ENCODE measurements at places on chromosomes 1 and 21. TPM values are rescaled to one million over a fixed set of nuclear protein-coding genes. Genes with fewer than 3 reads are reported as not detected.

Gene CADM3
- total RNA-seq, result not detected

DNA sequence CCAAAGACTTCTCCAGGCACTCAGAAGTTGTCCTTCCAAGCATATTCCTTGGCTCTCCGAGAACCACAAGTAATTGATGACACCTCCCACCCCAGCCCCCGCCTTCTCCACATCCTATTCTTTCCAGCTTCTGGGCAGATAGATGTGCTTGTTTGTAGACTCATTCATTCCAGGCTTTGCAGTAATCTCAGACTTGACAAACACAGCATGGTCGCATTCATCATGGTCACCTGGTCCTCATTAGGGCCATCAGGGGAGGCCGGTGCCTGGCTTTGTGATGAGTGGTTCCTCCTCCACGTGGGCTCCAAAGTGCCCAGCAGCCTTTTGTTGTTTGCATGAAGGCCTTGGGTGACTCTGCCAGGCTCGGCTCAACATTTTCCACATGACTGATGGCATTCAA, 28.5 kb upstream of the KCNE2 start:
- DNase-seq, result no peak

Gene MYCL
- 0.72 TPM for total RNA-seq

Gene SPRR5
- total RNA-seq, result not detected

Gene FAAH
- not detected for total RNA-seq

Gene PHC2
- 43.3 TPM for total RNA-seq

DNA sequence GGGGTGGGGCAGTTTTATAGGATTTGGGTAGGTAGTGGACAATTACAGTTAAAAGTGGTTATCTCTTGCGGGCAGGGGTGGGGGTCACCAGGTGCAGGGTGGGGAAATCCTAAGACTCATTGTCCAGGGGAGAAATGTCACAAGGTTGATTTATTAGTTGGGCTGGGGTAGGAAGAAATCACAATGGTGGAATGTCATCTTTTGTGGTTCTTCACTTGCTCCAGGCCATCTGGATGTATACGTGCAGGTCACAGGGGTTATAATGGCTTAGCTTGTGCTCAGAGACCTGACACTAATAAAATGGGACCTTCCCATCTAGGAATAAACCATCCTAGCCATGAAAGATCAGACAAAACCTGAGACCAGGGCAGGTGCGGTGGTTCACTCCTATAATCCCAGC, 11.5 kb downstream of the TEX46 start:
- DNase-seq, result no peak

Gene EPHB2
- total RNA-seq, result 54.7 TPM

Gene OR10J4
- not detected for total RNA-seq

DNA sequence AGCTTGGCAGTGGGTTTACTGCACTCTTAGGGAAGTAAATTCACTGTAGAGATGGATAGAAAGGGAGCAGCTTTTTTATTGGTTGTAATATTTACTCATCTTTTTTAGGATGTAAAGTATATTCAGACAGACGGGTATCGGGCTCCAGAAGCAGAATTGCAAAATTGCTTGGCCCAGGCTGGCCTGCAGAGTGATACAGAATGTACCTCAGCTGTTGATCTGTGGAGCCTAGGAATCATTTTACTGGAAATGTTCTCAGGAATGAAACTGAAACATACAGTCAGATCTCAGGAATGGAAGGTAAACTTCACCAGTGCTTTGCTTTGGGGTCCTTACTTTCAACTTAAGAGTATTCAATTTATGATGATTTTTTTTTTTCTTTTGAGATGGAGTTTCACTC, 3.2 kb downstream of the UHMK1 start:
- DNase-seq, result peak; percentile 36

GRCh38 chr1:248841702-248842395, 3.8 kb downstream of the ZNF672 start:
- peak; percentile 65 for DNase-seq

DNA sequence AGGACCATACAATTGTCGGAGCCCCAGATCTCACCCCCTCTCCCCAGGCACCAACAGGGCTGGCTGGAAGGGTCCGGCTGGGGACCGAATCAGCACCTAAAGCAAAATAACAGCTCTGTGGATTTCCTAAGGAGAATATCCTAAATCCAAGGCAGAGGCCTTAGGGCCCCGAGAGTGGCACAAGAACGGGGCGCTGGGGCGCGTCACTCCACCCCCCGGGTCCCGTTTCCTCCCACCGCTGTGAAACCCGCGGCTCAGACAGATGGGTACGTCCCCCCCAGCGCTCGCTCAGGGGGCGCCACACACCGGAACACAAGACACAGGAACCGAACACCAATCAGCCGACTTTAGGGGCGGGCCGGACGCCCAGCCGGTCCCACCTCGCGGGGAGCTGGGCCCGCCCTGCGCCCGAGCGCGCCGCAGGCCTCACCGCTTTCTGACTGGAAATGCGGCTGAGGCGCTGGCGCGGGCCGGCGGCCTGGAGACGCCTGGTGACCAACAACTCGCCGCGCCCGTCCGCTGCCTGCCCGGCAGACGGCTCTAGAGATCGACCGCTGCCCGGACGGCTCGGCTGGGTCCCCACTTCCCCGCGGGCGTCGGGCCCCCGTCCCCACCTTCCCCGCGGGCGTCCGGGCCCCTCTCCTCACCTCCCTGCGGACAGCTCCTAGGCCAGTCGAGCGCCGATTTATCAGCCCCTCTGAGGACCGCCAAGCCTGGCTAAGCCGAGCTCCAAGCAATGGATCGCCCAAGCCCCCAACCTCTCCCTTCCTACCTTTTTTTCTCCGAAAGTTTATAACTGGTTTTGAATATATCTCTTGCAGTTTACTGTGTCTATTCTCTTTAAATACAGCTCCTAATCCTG, at the start of gene HFM1:
TSS of gene HFM1 (minus strand) at position 687 of the 862 bp plus-strand sequence. CDS start 3,755 bp downstream, outside the sequence.
- peak; percentile 69 for DNase-seq

DNA sequence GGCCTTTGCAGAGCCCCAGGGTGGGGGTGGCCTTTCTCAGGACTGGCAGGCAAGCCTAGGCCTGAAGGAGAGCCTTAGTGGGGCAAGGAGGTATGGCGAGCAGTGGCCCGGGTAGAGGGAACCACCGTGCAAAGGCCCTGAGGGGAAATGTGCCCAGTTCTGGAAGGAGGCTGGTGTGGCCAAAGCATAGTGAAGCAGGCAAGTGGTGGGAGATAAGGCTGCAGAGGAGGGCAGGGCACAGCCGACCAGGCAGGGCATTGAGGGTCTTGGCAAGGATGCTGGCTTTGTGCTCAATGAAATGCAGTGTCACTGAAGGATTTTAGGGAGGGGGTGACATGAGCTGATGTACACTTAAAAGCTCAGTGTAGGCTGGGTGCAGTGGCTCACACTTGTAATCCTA, 22.8 kb downstream of the MROH7 start:
- no peak for DNase-seq

Gene KRTAP19-3
- total RNA-seq, result not detected

DNA sequence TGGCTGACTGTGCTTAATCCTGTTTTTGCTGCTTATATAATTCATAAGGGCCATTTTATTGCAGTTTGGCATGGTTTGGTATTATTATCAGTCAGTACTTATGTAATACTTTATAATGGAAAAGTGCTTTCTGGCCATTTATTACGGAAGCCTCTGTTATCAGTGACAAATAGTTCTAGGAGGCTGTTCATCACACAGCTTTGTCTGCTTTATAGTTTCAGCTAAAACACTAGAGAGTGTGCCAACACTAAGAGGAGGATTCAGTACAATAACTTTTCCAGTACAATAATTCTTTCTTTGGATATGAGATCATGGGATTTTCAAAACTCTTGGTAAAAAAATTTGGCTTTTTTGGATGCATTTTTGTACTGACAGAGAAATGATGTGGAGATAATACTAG, 102.9 kb upstream of the PTGFR start:
- DNase-seq, result no peak

Gene SPATA21
- total RNA-seq, result not detected

Gene IGSF9
- not detected for total RNA-seq

GRCh38 chr1:226549094-226549936, 751 bp downstream of the STUM start:
- DNase-seq, result no peak

DNA sequence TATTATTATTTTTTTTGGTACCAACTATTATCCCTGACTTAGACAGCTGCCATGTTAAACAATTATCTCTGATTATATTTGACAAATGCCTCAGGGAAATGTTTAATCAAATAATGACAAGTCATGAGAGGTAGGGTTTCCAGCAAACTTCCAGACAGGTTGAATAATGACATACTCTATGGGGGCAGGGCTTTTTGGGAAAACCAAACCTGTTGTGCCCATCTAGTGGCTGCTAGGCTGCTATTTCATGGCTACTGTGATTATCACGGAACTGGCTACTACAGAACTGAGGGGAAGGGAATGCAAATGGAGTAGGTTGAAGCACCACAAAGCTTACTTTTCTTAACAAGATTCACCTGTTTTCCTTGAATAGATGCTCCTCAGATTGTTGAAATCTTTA, 77.6 kb downstream of the DUSP10 start:
- DNase-seq, result no peak

- DNase-seq, result no peak
Observed at GRCh38 chr1:19533626-19534025, 48.3 kb upstream of the CAPZB start.

GRCh38 chr1:220631238-220631815, 58.8 kb upstream of the C1orf115 start:
- no peak for DNase-seq

Gene IL10
- total RNA-seq, result not detected

Gene ETV3L
- not detected for total RNA-seq

DNA sequence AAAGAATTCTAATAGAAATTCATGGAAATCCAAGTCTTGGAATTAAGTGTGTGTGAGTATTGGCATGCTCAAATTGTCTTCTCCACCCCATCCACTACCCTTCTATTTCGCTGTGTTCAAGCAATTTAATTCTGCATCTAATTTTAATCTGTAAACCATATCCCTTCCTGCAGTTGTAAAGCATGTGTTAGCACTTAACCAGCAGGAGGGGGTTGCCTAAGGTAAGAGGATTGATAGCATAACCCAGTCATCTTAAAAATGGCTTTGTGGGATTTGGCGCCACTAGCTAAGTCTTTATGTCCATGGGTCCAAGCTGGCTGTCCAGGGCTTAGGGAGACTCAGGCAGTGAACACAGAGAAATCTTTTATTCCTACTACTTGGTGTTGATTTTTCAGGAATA, 210.3 kb downstream of the PTPRC start:
- DNase-seq, result no peak

DNA sequence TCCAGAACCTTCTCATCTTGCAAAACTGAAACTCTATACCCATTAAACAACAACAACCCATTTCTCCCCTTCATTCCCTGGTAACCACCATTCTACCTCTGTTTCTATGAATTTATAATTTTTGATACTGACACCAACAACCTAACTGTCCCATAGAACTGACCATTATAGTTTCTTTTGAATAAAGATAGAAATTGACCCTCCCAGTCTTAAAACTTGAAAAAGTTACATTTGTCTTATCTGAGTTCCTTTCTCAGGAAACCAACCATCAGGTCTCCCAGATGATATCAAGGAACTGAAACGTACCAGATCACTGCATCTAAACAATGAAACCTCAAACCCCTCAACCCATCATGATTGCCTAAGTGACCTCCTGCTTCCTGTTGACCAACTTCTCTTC, 27.1 kb downstream of the RNF115 start:
- DNase-seq, result no peak

Gene PLK3
- 15.3 TPM for total RNA-seq

Gene GBP4
- not detected for total RNA-seq

GRCh38 chr1:10228528-10228927, 18.2 kb downstream of the KIF1B start:
- no peak for DNase-seq

Gene CFHR3
- total RNA-seq, result not detected

GRCh38 chr21:29557200-29557599, 258.5 kb downstream of the BACH1 start:
- no peak for DNase-seq

DNA sequence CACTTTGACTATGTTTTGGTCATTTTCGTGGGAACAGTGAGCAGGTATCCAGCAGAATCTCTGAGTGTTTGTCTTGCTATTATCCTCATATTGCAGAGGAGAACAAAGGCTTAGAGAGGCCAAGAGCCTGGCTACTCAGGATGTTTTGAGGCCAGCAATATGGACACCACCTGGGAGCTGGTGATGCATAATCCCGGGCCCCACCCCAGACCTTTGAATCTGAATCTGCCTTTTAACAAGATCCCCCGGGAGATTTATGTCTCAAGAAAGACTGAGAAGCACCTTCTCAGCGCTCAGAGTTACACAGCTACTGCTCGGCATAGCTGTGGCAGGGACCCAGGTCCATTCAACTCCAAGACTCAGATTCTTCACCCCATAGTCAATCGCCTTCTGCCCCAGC, 72.8 kb downstream of the PTPRU start:
- no peak for DNase-seq

All from IMR-90 (cell line).